Colonic mucosa (tissue), 4 donors: ENCODE measurements at places on chromosomes 11 and 22. TPM values are rescaled to one million over a fixed set of nuclear protein-coding genes. Genes with fewer than 3 reads are reported as not detected.
A peak's percentile ranks its signal among the peaks of the same experiment; 100 is the strongest.

Gene OR5B21
- not detected for total RNA-seq

Gene DBX1
- total RNA-seq = not detected

Gene FBLN1
- total RNA-seq = 41.6 TPM

Gene SYCE3
- total RNA-seq = not detected

Gene ACR
- total RNA-seq = 0.77 TPM

GRCh38 chr11:113664069-113664980 is 41.8 kb downstream of the TMPRSS5 start:
- no peak overlapping the region for H3K4me3 ChIP-seq
- H3K4me1 ChIP-seq = peaks cover 5% of the 10 kb centered on the region
- no peak for DNase-seq
- peak overlapping the region; percentile 42 for H3K27ac ChIP-seq
- H3K27me3 ChIP-seq = no peaks in the 10 kb centered on the region

- H3K27ac ChIP-seq = no peak overlapping the region
- H3K36me3 ChIP-seq = no peaks in the 10 kb centered on the region
- no peak for DNase-seq
Measured at GRCh38 chr11:111362887-111363411, 16.1 kb downstream of the POU2AF1 start.

- H3K4me3 ChIP-seq = peak overlapping the region; percentile 68
- H3K4me1 ChIP-seq = peaks cover 8% of the 10 kb centered on the region
- no peak overlapping the region for H3K27ac ChIP-seq
- H3K36me3 ChIP-seq = peaks cover 14% of the 10 kb centered on the region
- DNase-seq = no peak
- H3K27me3 ChIP-seq = no peaks in the 10 kb centered on the region
Measured at GRCh38 chr22:30970356-30970746, 1.3 kb downstream of the TUG1 start.

DNA sequence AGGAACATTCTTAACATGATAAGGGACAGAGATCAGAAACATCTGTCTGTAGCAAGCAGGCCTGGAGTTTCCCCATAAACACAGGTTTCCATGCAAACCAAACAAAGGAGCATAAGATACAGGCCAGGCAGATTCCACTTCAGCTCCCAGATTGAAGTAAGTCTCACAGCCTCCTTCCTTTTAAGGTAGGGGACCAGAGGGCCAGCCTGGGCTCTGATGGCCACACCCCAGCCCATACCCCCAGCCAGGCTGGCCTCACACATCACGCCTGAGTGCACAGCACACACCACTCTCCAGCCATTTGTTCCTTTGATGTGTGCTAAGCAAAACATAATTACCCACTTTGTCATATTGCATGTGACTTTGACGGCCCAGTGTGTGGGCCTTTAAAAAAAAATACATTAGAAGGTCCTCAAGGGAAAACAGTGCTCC is 518.7 kb downstream of the NTM start:
- no peak overlapping the region for H3K4me3 ChIP-seq
- no peaks in the 10 kb centered on the region for H3K27me3 ChIP-seq
- no peaks in the 10 kb centered on the region for H3K4me1 ChIP-seq
- DNase-seq = no peak

- H3K4me3 ChIP-seq = peak overlapping the region; percentile 15
- H3K27ac ChIP-seq = peak overlapping the region; percentile 57
- no peaks in the 10 kb centered on the region for H3K27me3 ChIP-seq
- no peak for DNase-seq
Measured at GRCh38 chr11:1870721-1871466, 18.0 kb downstream of the LSP1 start.

GRCh38 chr11:32231909-32232493 is 141.1 kb downstream of the RCN1 start:
- H3K36me3 ChIP-seq = no peaks in the 10 kb centered on the region
- DNase-seq = no peak
- no peak overlapping the region for H3K27ac ChIP-seq

- no peak overlapping the region for H3K4me3 ChIP-seq
- no peak for DNase-seq
- no peaks in the 10 kb centered on the region for H3K36me3 ChIP-seq
- H3K4me1 ChIP-seq = peaks cover 3% of the 10 kb centered on the region
- H3K27me3 ChIP-seq = no peaks in the 10 kb centered on the region
Measured at GRCh38 chr22:38289583-38290082, 16.8 kb upstream of the TMEM184B start.

GRCh38 chr11:57900320-57900719 is 123.4 kb upstream of the OR9Q1 start:
- H3K36me3 ChIP-seq = no peaks in the 10 kb centered on the region
- DNase-seq = peak; percentile 60
- H3K4me3 ChIP-seq = no peak overlapping the region
- no peaks in the 10 kb centered on the region for H3K4me1 ChIP-seq
- H3K27me3 ChIP-seq = no peaks in the 10 kb centered on the region

DNA sequence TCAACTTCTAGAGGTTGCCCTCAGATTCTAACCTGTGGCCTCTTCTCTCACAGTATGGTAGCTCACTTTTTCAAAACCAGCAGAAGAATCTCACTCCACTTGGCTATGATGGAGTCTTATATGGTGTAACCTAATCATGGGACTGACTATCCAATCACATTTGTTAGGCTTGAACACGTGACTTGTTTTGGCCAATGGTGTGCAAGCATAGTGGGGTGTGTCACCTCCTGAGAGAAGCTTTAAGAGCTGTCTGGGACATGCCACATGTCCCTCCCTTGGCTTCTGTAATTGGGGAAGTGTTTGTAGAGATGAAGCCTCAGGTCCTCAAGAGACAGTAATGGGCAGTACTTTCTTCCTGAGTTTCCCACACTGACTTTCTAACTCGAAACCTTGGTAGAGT is 12.8 kb upstream of the SMIM38 start:
- H3K4me1 ChIP-seq = no peaks in the 10 kb centered on the region
- H3K27me3 ChIP-seq = no peaks in the 10 kb centered on the region

DNA sequence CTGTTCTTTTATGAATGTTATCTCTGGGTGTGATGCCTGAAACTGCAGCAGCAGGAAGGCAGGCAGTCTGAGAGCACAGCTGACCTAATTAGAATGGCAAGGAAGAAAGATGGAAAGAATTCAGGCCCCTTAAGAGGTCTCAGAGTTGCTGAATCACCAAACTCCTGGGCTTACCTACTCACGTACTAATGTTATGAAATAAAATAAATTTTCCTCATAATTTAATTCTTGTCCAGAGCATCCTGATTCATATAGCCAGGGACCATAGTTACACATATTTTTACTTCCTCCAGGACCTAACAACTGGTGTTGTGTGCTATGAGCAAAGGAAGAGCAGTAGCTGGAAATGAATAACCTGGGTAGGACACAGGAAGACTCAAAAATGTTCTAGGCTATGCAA is 41.9 kb downstream of the SNX19 start:
- no peaks in the 10 kb centered on the region for H3K4me1 ChIP-seq
- H3K4me3 ChIP-seq = no peak overlapping the region
- peaks cover 10% of the 10 kb centered on the region for H3K36me3 ChIP-seq

DNA sequence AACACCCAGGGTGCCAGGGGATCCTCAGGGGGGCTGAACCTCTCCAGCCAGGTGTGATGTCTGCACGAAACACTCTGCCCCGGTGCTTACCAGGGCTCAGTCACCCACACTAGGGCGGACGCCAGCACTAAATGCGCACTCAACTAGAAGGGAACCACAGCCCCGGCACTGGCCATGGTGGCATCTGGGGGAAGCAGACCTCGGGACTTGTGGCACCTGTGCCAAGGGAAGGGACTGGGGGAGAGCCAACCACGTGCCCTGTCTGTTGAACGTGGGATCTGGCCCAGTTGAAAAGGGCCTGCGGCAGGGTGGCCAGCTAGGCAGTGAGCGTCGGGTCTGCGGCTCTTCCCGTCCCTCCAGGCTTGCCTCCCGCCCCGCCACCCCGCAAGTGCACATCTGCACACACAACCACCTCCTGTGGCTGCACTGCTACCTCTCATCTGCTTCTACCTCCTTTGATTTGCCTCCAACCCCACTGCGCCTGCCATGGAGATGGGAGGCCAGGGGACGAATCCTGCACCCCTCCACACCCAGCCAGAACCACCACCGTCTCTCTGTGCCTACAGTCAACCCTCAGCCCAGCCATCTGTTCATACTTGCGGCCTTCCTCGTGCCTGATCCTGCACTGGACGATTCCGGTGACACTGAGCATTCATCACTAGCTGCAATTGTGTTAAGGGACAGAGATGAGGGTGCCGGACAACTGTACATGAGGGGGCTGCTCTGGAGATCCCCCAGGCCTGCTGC is 15.0 kb upstream of the MOB2 start:
- no peak overlapping the region for H3K27ac ChIP-seq

GRCh38 chr11:36110668-36111410 is 167.0 kb downstream of the LDLRAD3 start:
- H3K4me1 ChIP-seq = no peaks in the 10 kb centered on the region
- no peak overlapping the region for H3K27ac ChIP-seq
- no peaks in the 10 kb centered on the region for H3K36me3 ChIP-seq
- no peak overlapping the region for H3K4me3 ChIP-seq
- no peak for DNase-seq
